ENCODE measurements at places on chromosomes 4 and X.
A peak's percentile ranks its signal among the peaks of the same experiment; 100 is the strongest.

DNA sequence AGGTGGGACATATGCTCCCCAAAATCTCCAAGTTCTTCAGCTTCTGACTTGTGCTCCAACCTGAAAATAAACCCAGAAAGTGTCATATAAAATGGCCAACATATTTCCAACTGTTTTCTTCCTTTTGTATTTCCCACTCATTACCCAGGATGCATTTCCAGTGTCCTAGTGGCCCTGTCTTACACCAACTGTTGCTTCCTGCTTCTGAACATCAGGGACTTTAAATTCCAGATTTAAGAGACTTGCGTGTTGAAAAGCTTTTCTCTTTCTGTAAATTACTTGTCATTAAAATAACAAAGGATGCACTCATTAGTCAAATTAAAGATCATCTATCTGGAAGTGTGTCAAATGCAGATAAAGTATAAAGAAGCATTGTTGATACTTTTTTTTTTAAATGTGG lies 19.9 kb downstream of the MID1 start:
- no peak for DNase-seq

DNA sequence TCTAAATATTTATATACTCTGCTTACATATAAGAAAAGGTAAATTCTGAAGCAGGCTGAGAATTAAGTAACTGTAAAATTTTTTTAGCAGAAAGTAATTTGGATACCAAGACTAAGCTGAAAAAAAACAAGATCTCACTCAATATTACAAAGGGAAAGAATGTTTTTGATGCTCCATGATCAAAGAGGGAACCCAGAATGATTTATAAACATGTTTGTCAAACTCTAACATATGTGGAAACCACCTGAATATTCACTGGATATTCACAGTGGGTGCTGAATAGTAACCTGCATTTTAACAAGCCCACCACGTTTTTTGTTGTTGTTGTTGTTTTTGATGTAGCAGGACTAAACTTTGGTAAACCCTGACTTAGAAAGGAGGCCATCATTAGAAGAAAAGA lies 324.9 kb upstream of the GATB start:
- DNase-seq = no peak

DNA sequence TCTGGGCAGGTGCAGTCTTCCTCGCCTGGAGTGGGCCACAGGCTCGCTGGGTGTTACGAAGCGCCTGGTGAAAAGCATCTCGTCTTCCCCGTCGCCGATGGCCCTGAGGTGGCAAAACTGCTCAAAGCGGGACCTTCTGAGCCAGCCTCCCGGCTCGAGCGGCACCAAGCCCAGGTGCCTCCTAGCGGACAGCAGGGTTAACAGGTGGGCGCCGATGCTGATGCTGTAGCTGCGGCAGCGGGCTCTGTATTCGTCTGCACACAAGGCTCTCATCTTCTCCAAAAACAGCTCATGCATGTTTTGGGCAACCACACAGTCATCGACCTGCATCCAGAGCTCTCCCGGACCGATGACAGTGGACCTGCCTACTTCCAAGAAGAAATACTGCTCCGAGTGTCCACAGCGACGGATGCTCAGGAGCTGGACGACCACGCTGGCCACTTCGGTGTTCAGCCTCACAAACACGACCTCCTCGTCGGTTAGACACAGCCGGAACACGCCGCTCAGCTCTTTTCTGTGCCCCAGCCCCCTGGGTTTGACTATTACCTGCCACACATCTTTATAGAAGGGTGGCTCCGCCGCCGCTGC lies 1.2 kb downstream of the IRS4 start:
- DNase-seq = no peak

- DNase-seq = no peak
Observed at GRCh38 chr4:99436462-99436861, 1.3 kb upstream of the ADH7 start.

GRCh38 chr4:27176881-27177280 lies 316.2 kb downstream of the STIM2 start:
- no peak for DNase-seq

GRCh38 chr4:185638093-185638492 lies 102.8 kb upstream of the PDLIM3 start:
- DNase-seq = no peak

DNA sequence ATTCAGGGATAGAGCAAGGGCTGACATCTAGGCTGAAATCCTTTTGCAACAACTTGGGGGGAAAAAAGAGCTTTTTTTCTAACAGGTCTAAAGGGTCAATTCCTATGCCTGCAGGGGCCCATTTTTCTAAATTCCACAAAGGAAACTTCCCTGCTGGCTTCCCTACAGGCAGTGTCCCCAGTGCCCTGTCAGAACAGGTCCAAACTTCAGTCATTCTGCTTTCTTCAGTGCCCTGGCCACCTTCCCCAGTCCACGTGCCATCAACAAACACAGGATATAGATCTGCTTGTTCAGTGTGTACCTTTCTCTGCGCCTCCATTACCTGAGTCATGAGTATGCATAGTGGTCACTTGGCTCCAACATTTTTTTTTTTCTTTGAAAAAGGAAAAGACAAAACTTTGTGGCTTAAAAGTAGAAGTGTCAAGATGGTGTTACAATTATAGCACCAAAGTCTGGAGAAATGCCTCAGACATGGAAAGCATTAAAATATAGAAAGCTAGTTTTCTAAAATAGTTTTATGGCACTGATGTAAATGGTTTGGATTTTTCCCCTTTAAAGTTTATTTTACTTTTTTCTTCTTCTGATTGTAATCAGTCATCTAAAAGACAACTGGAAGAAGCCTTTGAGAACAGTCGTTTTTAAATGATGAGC lies 84.0 kb upstream of the JADE1 start:
- DNase-seq = no peak

DNA sequence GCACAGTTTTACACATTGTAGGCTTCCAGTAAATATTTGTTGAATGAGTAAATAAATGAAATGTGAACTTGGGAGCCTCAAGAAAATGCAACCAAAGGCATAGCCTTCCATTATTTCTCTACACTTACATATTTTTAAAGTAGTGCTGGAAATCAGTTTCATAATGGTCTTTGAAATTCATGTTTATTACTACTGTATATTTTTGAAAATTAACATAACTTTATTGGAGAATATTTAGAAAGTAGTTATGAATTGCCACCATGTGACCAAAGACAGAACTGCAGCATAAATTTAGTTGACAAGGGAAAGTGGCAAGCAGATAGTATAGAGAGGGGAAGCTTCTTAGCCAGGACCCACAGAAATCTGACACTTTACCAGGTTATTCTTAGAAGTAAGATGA lies 6.4 kb downstream of the TCEAL8 start:
- DNase-seq = no peak

DNA sequence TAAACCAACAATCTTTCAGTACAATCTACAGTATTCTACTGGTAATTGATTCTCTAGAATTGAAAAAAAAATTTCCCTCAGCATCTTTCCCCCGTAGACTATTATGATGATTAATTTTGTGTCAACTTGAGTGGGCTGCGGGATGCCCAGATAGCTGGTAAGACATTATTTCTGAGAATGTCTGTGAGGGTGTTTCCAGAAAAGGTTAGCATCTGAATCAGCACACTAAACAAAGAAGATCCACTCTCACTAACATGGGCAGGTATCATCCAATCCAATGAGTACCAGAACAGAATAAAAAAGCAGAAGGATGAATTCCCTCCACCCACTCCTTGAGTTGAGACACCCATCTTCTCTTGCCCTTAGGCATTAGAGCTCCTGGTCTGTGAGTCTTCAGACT lies 186.1 kb upstream of the MAB21L2 start:
- peak; percentile 14 for DNase-seq

DNA sequence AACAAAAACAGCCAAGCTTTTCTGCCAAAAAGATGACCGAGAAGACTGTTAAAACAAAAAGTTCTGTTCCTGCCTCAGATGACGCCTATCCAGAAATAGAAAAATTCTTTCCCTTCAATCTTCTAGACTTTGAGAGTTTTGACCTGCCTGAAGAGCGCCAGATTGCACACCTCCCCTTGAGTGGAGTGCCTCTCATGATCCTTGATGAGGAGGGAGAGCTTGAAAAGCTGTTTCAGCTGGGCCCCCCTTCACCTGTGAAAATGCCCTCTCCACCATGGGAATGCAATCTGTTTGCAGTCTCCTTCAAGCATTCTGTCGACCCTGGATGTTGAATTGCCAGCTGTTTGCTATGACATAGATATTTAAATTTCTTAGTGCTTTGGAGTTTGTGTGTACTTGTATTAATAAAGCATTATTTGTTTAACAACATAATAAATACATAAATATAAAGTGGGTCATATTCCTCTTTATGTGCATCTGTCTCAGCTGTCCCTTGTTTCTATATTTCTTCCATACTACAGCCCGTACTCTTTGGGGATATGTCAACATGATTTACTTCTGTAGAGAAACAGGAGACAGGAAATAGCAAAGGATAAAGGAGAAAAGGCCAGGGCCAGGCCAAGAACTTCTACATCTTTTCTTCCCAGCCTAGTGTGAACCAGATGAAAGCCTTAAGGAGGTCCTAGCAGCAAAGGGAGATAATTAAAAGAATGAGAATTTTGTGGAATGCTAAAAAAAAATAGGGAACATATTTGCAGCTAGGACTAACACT lies 667 bp downstream of the PTTG2 start:
- DNase-seq = no peak

GRCh38 chrX:154487518-154488290 lies 1.3 kb upstream of the UBL4A start:
- DNase-seq = no peak

- no peak for DNase-seq
Observed at GRCh38 chr4:139800082-139800481, 134.5 kb downstream of the MGST2 start.

- no peak for DNase-seq
Observed at GRCh38 chr4:15197005-15197404, 194.7 kb downstream of the CPEB2 start.

DNA sequence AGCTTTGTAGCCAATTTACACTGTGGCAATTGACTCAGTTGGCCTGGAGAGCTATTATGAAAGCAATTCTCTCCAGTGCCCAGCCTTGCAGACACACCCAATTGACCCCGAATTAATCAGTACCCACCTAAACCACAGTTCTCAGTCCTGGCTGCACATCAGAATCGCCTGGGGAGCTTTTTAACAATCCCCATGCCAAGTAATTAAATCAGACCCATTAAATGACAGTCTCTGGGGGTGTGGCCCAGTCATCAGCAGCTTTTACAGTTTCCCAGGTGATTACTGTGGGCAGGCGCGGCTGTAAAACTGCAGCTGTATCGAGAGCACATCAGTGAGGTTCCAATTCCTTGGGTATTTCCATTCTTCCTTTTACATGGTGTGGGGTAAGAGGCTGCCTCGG lies 460.9 kb upstream of the FAT1 start:
- DNase-seq = no peak

- no peak for DNase-seq
Observed at GRCh38 chr4:164779811-164780216, 25.9 kb downstream of the SMIM31 start.

DNA sequence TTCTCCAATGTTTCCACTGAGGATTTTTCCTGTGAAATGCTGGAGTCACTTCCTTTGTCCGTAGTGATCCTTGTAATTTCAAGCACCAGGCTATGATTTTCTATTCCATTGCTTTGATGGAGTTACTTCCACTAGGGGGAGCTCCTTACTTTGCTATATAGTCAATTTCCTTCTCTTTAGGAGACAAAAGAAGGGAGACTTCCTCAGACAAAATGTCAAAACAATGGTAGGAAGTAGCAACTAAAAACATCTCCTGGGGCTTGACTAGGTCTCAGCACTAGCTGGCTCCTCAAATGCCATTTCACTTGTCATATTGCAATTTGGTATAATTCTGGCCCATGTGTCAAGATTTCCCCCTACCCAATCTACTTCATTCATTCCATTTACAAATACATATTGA lies 24.1 kb downstream of the ZCCHC12 start:
- no peak for DNase-seq

DNA sequence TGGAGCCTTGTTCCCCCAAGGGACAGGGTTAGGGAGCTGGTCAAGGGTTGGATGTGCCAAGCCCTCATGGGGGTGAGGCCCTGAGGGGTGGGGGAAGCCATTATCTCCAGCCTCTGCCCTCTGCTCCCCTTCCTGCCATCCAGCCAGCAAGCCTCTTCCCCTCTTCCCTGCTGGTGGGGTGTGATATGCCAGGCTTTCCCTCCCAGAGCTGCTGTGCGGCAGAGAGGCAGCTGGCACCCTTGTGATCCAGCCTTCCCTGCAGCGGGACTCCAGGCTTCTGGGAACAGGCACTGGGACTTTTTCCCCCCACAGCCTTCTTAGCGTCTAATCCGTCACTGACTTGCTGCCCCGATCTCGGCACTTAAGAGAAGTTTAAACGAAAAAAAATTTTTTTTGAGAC lies 6.3 kb downstream of the SSR4 start:
- no peak for DNase-seq

DNA sequence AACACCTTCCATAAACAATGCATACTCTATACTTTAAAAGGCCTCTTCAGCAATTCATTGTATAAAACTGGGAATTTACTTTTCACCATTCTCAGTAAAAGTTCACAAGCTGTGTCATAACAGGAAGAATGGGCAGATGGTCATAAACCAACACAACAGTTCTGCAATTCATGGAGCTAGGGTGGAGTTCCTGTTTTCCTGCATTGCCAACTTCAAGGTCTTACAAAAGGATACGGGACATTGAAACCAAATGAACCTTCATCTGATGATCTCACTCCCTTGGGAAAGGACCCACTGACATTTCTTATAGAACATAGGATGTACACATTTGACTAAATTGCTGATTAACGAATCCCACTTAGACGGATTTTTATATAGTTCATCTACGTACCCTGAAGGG lies 4.1 kb downstream of the KDR start:
- no peak for DNase-seq

DNA sequence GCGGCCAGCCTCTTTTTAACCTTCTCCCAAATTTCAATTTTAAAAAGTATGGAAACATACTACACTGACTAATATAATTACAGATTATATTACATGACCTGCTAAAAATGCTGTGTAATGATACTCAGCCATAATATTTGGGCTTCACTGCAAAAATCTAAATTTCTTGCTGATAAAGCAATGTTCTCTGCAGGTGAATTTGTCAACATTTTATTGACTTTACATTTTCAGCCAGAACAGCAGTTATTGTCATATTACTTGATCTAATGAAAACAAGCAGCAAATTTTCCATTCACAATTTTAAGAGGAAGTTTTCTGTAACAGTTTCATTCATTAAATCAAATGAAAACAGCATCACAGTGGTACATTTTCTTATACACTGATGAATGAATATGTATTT lies 91.1 kb downstream of the FRYL start:
- no peak for DNase-seq

DNA sequence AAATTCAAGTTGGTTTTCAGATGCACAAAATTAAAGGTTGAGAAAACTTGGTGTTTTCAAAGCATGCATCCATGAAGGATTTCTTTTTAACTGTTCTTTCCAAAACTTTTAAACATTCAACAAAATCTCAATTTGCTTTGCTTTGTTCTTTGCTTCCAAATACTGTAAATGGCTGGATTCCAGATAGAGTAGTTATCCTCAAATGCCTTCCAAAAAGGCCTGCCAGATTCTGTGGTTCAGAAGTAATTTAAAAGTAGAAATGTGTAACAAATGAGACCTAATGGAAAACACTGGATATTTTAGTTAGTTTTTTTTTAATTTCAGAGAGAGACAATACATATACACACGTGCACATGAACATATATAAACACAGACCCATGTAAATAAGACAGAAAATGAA lies 97.3 kb downstream of the NR3C2 start:
- DNase-seq = no peak

- no peak for DNase-seq
Observed at GRCh38 chrX:2485789-2486345, 14.9 kb downstream of the DHRSX start.
